Renal pelvis (tissue), 12 donors: ENCODE measurements at places on chromosomes 7 and 10. TPM values are rescaled to one million over a fixed set of nuclear protein-coding genes. Genes with fewer than 3 reads are reported as not detected.

DNA sequence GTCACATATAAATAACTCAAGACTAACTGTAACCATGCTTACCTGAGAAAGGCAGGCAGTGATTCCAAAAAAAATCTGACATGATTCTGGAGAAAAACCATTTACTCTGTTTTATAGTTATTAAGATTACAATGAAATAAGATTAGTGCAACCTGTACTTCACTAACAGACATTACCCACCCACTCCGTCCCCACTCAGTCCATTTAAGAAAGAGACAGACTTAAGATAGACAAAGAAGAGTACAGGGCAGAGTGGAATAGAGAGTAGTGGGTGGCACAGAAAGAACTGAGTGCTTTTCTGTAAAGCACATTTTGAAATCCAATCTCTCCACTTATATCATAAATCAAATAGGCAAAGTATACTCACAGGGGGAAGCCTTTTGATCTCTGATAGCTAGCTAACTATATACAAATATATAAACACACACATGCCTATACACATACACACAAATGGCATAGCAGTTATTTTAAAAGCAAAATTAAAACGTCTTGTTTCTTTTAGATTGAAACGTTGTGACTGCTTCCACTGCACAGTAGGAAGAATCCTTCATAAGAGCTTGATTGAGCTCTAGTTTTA is 11.9 kb downstream of the PAXIP1 start:
- peak; percentile 10 for DNase-seq

GRCh38 chr10:84523526-84523925 is 195.1 kb downstream of the CCSER2 start:
- peak; percentile 76 for DNase-seq

The ITGA8 gene
- 46.1 TPM for polyA plus RNA-seq

The CALCR gene
- polyA plus RNA-seq, result 0.92 TPM

GRCh38 chr10:16612115-16612980 is 90.7 kb upstream of the C1QL3 start:
- DNase-seq, result peak; percentile 52

DNA sequence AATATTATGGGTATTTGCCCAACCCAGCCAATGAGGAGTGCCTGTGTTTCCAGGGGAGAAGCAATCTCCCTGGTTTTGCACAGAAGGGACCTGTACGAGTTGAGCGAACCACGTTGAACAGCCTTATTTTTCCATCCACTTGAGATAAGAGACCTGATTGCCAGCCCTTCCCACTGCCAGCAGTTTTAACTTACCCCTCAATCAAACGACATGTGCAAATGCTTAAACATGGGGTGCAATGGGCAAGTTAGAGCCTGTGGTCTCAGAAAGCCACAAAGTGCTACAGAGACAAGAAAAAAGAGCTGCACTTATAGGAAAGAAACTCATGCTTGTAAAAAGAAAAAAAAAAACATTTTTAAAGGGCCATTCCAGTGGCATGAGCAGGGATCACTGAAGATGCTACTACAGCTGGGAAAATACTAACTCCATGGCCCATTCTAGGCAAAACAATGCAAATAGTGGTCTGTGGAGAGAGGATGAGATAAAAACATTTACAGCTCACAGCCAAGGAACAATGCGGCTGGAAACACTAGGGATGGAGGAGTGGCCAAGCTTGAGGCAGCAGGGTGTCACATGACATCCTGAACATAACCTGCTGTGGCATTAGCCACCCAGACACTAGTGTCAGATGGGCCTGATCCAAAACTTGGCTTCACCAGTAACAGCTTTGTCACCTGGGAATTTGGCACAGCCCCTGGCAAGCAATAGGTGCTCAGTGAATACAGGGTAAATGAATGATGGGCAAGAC is 162.8 kb downstream of the ELMO1 start:
- DNase-seq, result no peak

DNA sequence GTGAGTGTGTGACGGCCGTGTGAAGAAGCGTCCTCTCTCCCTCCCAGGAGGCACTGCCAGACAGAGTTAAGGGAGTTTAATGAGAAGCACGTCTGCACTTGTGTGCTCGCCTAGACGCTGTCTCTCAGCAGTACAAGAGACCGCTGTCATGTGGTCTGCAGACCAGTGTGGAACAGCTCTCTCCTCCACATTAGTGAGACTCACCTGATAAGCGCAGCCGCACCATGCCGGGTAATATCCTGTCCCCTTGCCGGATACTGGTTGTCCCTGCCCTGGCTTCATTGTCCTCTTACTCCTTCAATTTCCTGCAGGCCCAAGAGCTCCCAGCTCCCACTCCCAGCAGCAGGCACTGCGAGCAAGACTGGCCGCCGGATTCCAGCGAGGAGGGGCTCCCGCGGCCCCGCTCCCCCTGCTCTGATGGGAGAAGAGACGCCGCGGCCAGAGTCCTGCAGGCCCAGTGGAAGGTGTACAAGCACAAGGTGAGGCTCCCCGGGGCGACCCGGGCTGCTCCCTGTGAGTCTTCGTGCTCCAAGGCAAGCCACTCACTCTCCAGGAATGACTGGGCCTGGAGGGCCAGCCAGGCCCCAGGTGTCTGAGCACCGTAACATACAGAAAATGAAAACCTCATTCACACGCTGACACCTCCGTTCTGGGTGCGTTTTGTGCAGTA is 33.5 kb upstream of the TTYH3 start:
- no peak for DNase-seq

- DNase-seq, result no peak
These were observed 81.1 kb downstream of the NRP1 start for GRCh38 chr10:33253411-33253810.

The BTBD16 gene
- 1.3 TPM for polyA plus RNA-seq

DNA sequence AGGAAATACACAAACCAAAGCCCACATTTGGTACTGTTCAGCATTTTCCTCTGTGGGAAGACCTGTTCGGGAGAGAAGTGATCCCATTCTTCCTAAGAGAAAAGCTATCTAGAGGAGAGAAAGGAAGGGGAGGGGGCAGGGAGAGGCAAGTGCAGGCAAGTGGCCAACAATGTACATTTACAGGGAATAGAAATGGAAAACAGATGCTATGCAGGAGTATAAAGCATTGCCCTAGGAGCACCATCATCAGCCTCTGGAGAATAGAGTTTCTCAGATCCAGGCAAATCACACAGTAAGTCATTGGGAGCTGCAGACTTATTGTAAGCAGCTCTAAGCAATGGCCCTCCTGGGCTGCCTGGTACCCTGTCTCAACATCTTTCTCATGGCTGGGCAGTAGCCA is 424.4 kb upstream of the AUTS2 start:
- no peak for DNase-seq

DNA sequence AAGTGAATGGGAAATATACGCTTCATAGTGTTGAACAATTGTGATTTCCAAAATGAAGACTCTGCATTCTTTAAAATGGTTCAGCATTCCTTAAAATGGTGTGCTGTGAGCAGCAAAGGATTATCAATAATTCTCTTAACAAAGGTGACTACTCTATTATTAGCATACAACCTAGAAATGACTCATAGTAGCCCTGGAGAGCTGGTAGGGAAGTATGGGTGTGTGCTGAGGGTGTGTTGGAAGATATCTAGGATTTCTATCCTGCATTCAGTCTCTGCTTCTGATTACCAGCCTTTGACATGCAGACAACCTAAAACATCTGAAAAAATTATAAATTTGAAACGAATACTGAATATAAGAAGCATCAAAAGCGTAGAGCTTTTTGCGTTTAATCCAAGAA is 72.5 kb downstream of the SEMA3D start:
- DNase-seq, result no peak

- DNase-seq, result no peak
These were observed 127.0 kb downstream of the RELN start for GRCh38 chr7:103862302-103863035.

The GJD4 gene
- 0.21 TPM for polyA plus RNA-seq

DNA sequence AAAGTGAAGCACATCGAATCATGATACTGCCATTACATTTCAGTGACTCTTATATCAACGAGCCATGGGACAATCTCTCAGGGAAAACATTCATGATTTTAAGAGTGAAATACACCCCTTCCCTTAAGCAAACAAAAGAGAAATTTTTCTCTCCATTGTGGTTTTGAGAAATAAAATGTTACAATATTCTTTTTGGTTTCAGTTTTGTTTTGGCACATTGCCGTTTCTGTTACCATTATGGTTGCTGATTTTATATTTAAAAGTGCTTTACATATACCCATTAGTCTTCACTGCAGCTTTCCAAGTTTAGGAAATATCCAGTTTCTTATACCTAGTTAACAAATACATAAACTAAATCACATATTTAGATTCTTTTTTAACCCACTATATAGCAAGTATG is 126.8 kb upstream of the SEM1 start:
- DNase-seq, result no peak

The TMEM270 gene
- not detected for polyA plus RNA-seq
